ENCODE measurements at places on chromosomes 12 and 14. TPM values are rescaled to one million over a fixed set of nuclear protein-coding genes. Genes with fewer than 3 reads are reported as not detected.

Gene TMEM179
- polyA plus RNA-seq: not detected

Gene IL23A
- 0.33 TPM for polyA plus RNA-seq

Gene OTX2
- polyA plus RNA-seq: not detected

Gene CACNA1C
- 0.05 TPM for polyA plus RNA-seq

Gene PLD4
- polyA plus RNA-seq: not detected

Gene IL22
- polyA plus RNA-seq: not detected

Gene KRT79
- polyA plus RNA-seq: 0.09 TPM

Data from HepG2 (cell line).